Activated CD4-positive, alpha-beta memory T cell treated with anti-CD3 and anti-CD28 coated beads, Interleukin-2, amount 10 ng/mL, durations not matched to agents 7 days and 5 days (primary cell): ENCODE measurements at places on chromosomes 12 and 14. TPM values are rescaled to one million over a fixed set of nuclear protein-coding genes. Genes with fewer than 3 reads are reported as not detected.

GRCh38 chr14:68512088-68512487 lies 280.8 kb downstream of the ZFP36L1 start:
- no peak for DNase-seq

DNA sequence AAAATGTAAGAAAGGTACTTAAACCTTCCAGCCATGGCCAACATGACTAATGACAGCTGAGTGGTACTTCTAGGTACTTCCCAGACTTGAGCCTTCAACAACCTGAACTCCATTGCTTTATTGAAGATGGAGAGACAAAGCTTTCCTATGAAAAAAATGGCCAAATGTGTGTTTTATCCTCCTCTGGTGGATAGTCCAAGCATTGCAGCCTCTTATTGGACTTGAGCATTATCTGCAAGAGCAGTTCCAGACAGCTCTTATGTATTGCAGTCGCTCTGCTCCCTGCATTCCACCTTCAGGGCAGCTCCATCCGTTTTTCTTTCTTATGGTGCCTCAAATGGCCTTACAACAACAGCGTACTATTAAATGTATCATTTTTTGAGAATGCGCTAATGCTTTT lies 588.2 kb downstream of the NRXN3 start:
- DNase-seq = no peak

DNA sequence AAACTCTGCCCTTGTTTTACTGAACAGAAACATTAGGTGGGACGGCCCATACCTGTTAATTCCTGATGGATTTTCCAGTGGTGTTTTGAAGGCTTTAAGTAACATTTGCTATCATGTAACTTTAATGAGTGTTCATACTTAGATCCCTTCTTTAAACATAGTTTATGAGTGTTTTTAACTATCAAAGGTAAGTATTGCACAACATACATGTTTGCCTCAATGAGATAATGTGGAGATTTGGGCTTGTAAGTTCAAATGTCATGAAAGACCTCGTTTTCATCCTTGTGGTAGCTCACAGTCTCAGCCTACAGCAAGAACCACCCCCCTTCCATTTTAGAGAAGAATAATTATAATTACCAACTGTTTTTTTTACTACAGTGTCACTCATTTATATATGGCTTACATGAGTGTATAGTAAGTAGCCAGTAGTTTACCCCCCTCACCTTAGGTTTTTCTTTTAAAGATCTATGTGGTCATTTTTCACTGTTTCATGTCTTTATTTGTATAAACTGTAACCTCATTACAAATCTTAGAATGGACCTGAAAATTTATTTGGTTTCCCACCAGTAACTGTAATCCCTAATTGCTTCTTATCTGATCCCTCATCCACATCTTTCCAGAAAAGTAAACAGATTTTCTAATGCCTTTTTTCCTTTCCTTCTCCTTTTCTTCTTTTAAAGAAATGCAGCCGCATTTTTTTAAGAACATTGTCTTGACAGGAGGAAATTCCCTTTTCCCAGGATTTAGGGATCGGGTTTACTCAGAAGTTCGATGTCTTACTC lies 18.9 kb downstream of the ACTR6 start:
- no peak for DNase-seq

- DNase-seq = no peak
These were observed 1133.2 kb upstream of the TMEM132C start for GRCh38 chr12:127133675-127134335.

DICER1 gene
- 46.9 TPM for total RNA-seq

HOXC13 gene
- total RNA-seq = not detected

- DNase-seq = no peak
These were observed 660.9 kb upstream of the MGAT4C start for GRCh38 chr12:86917121-86917520.

DNA sequence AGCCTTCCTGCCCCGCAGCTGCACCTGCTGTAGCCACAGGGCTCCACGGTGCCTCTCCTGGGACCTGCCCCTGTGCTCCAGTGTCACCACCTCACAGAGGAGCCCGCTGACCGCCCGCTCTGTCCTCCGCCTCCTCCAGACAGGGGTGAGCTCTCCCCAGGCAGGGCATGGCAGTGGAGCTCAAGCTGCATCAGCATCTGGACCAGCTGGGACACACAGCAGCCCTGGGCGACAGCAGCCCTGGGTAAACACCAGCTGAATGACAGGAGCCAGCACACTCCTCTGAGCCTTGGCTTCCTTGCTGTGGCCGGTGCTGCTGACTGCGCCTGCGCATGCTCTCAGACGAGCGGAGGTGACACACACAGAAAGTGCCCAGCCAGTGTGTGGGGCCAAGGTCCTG lies 22.0 kb downstream of the CHGA start:
- DNase-seq = no peak
